ENCODE measurements at places on chromosomes 4 and X.
A peak's percentile ranks its signal among the peaks of the same experiment; 100 is the strongest.

GRCh38 chrX:150085881-150086280, 147.6 kb upstream of the EOLA2 start:
- DNase-seq, result no peak

DNA sequence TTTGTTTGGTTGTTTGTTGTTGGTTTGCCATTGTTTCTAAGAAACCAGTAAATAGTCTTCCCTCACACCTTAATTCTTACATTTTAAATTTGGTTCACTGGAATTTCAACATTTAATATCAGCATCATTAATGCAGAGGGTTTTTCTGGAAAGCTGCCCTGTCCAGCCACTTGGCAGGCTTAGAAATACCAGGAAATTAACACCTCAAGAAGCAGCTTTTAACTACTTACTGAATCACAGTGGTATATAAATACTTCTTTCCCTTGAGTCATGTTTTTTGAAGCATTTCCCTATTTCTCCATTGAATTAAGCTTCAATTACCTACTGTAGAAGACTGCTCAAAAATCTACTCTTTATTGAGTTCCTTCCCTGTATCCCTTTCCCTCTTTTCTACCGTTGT, 1221.1 kb upstream of the ADGRL3 start:
- DNase-seq, result no peak

GRCh38 chrX:32408389-32408788, 803.0 kb downstream of the DMD start:
- peak; percentile 1 for DNase-seq

GRCh38 chr4:168336837-168337549, 18.4 kb upstream of the DDX60 start:
- no peak for DNase-seq

DNA sequence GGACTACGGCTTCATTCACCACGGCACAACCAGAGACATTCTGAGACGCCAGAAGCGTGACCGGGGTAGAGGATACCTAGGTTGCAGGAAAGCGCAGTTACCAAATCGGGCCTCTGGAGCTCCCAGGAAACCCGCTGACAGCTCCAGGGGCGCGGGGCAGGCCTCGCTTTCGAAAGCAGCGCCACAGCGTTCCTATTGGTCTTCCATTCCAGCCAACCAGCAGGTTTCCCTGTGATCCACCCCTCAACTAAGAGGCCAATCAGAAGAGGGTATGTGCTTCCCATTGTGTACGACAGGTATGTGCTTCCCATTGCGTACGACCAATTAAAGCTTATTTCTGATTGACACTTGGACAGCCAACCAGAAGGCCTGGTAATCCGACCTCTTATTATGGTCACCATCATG, 14.9 kb downstream of the SNX12 start:
- DNase-seq, result peak; percentile 49

GRCh38 chr4:110107866-110108265, 90.5 kb downstream of the ELOVL6 start:
- DNase-seq, result no peak

DNA sequence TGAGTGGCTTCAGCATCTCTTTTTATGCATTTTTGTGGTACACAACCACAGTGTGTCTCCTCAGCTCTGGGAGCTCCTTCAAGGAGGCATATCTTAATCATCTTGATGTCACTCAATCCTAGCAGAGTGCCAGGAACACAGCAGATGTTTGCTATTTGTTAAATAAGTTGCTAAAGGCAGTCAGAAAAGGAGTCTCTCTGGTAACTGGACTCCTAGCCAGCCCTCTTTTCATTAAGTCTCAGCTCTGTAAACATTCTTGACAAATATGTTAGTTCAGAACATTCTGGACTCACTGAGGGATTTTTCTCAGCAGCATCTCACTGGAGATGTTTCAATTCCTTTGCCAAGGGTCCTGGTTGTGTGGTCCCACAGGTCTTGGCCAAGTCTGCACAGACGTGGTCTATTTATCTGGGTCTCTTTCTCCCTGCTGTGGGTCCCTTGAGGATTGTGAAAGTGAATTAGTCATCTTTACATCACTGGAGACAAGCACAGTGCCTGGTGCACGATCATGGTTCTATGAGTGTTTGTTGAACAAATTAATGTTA, 20.3 kb upstream of the FAM9C start:
- no peak for DNase-seq

GRCh38 chr4:3666263-3666662, 99.9 kb upstream of the ADRA2C start:
- no peak for DNase-seq

DNA sequence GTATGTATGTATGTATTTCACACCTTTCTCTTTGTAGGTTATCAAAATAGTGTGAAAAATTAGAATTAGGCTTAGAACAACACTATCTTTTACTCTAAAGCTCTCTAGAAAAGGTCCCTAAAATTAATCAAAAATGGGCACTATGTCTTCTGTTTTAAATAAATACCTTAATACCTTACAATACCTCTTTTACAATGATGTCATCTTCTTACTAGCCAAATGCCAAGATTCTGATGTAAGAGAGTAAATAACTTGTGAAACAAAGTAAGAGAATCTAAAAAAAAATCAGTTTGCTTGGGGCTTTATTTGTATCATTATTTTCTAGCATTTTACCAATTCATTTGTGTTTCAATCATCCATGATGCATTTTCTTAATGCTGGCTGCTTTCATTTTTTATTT, 402.2 kb upstream of the MAGEB2 start:
- no peak for DNase-seq

GRCh38 chr4:147828331-147828905, 96.5 kb downstream of the ARHGAP10 start:
- DNase-seq, result no peak

DNA sequence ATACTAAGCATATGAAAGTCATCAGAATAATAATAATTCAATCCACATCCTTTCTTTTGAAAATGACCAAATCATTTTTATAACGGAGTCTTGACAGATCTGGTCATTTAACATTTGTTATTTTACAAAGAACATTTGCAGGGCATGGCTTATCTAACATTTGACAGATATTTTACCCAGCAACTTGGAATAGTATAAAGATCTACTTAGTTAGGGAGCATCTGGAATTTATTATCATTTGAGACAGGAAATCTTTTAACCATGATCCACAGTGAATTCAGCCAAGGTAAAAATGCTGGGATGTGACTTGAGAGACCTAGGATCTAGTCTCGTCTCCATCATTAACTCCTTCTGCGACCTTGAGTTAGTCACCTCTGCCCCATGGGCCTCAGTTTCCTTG, 22.4 kb downstream of the STARD8 start:
- DNase-seq, result no peak

GRCh38 chr4:72352711-72353110, 216.3 kb downstream of the ADAMTS3 start:
- DNase-seq, result no peak

GRCh38 chr4:186693159-186693815, 30.4 kb downstream of the FAT1 start:
- no peak for DNase-seq

DNA sequence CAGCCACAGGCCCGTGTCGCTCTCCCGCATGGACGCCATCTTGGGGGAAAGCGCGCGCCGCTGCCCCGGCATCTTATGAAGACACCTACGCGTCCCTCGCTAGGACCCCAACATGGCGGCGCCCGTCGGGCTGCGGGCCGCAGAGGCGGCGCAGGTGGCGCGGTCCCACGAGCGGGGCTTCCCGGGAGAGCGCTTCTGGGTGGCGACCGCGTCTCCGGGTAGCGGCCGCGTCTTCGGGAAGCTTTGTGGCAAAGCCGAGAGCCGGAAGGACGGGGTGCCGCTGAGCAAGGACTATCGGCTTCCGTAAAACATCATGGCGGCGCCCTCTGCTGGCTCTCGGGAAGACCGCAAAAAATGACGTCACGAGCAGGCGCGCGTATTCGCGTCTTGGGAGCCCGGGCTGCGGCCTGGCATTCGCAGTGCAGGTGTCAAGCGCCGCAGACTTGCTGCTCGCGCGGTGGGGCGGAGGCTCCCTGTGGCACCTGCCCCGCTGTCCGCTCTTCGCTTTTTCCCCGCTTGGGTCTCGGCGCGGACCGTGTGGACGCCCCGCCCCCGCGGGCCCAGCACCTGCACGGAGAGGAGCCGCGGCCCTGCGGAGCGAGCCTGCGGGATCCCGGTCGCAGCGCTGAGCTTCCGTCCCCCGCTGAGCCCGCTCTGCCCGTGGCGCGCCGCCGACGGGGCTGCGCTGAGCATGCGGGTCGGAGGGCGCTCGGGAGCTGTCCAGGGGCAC, at the start of gene NELFA:
Gene NELFA (minus strand): TSS at position 54 of the 730 bp plus-strand sequence. CDS start 15 bp downstream, at position 39.
- peak; percentile 97 for DNase-seq

DNA sequence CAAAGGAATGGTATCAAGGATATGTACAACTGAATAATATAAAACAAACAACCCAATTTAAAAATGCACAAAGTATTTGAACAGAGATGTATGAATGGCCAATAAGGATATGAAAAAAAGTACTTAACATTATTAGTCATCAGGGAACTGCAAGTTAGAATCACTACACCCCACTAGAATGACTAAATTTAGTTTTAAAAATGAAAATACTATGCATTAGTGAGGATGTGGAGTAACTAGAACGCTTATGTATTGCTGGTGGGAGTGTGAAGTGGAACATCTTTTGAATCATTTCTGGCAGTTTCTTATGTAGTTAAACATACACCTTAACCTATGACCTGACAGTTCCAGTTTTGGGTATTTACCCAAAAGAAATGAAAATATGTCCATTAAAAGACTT, 13.0 kb upstream of the SLC16A2 start:
- DNase-seq, result no peak

DNA sequence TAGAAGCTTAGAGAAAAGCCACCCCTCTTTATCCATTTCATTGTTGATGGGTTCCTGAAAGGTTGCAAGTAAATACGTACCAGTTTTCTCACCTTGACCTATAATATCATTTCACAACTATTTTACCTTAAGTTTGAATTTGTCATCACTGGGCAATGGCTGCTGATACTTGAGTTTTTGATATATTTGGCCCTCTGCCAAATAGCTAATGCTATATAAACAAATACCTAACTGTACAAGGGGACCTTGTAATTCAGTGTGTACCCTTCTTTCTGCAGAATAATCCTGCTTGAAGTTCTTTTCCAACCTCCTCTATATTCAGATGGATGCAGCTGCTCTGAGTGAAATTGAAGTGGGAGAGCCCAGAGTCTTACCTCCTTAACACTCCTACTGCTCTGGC, 19.0 kb upstream of the GLUD2 start:
- no peak for DNase-seq

GRCh38 chr4:5018096-5018495, 1.2 kb downstream of the CYTL1 start:
- DNase-seq, result peak; percentile 65

DNA sequence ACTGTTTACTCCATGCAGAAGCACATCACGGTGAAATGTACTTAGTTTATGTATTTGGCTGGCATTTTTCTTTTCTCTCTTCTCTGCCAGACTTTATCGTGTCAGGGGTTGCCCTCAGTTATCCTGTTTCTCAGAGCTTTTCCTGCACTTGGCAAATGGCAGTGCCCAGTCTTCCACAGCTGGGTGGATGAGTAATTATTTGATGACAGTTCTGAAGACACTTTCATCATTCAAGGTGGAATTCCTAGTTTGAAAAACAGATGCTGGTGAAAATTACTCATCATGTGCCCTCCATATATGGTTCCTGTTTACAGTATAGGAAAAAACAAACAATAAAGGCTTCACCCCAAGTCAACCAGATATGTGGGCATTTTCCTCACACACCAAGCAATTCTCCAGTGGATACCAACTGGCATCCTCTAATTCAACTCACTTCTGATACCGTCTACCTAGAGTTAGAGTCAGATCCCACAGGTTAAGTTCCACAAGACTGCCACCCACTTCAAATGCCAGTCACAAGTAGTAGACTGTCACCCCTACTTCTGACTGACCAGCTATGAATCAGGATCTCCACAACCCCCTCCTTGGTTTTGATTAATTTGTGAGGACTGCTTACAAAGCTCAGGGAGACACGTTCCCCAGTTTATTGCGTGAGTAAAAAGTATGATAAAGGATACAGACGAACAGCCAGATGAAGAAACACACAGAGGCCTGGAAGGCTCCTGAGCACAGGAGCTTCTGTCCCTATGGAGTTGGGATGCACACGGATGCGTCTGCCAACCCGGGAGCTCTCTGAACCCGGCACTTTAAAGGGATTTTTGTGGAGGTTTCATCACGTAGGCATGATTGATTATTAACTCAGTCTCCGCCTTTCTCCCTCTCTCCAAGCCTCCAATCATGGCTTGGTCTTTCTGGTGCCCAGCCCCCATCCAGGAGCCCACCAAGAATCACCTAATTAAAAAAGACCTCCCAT, 72.9 kb downstream of the CLDN34 start:
- no peak for DNase-seq

GRCh38 chr4:67332627-67333026, 212.7 kb downstream of the CENPC start:
- peak; percentile 65 for DNase-seq

GRCh38 chr4:8016527-8016926, 76.9 kb upstream of the AFAP1 start:
- DNase-seq, result no peak

GRCh38 chrX:131734621-131735020, 190.7 kb downstream of the OR13H1 start:
- DNase-seq, result no peak

- no peak for DNase-seq
Measured at GRCh38 chr4:36509845-36510244, 228.4 kb downstream of the DTHD1 start.

DNA sequence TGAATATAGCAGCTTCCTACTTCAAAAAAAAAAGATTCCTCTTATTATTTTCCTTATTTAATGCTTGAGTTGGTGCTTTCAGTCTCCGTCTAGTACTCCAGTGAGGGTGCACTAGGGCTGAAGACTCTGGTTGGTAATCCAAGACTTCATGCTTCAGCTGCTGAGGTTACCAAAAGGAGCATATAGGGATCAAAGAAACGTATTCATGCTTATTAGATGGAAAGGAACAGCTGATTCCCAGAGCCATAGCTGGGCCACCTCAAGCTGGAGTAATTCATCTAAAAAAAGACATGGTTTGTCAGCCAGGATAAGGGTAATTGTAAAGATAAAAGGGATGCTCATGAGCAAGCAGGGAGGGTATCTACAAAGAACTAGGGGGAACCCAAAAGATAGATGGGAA, 131.7 kb upstream of the FAM47B start:
- DNase-seq, result no peak

DNA sequence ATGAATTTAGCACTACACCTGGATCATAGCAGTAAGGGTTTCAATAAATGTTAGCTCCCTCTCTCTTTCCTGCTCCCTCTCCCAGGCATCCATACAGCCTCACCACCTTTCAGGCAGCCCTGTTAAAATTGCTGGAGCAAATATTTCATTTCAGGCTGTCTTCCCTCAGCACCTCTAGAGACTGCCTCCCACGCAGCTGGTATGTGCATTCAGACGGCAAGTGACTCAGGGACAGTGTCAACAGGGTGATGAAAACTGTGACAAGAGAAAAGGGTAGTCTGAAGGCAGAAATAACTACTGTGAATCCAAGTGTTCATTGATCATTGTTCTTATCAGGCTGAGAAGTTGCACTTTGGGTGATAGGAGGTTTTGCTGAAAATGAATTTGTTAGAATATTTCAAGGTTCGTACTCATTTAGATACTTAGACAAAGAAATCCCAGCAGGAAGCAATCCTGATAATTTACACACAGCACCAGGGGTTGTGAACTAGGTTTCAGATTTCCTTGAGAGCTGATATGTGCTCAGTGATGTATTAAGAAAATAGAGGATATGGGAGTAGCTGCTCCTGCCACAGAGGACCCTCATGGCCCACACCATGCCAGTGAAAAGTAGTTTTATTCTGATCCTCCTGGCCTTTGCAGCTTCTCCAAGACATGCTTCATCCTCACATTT, 424.2 kb downstream of the FGF13 start:
- DNase-seq, result no peak
